ENCODE measurements at places on chromosomes 5 and 9.

DNA sequence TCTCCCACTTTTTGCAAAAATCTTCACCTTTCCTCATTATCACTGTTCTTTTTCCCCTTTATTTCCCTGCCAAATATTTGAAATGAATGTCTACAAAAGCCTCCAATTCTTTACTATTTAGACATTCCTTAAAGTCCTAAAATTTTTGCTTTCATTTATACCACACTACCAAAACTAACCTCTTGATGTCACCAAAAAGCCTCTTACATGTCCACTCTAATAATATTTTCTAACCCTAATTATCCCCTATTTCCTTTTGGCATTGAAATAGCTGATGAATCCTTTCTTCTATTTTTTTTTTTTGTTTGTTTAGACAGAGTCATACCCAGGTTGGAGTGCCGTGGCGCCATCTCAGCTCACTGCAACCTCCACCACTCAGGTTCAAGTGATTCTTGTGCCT lies 32.3 kb upstream of the NRG2 start:
- DNase-seq = no peak

DNA sequence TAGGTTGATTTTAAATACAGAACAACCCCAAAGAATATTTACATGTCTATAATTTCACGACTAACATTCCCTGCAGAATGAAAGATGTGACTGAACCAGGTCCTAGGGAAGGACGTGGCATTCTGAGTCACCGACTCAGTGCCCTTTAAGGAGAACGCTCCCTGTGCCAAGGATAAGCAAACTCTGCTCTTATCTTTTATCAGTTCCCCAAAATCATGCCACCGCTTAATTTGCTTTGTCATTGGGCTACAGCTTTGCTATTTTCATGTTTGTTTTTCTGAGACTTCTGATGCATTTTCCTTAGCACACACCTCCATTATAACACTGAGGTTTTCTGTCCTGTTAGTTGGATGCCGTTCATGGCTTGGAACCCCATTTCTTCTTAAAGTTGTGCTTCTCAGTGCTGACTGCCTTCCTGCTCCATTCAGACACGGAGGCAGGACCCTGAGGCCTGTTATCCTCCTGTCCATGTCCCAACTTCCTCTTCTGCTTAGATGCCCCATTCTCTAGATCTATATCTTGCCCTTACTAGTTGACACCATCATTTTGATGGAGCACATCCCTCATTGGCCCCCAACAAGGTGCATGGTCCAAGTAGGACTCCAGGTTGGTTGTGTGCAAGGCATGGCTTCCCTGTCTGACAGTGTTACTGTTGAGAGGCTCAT lies 11.2 kb upstream of the SEMA4D start:
- peak; percentile 59 for DNase-seq

- no peak for DNase-seq
Measured at GRCh38 chr9:112541685-112542084, 55.1 kb downstream of the KIAA1958 start.

- DNase-seq = no peak
Measured at GRCh38 chr5:76556511-76557221, 66.5 kb downstream of the F2RL2 start.

DNA sequence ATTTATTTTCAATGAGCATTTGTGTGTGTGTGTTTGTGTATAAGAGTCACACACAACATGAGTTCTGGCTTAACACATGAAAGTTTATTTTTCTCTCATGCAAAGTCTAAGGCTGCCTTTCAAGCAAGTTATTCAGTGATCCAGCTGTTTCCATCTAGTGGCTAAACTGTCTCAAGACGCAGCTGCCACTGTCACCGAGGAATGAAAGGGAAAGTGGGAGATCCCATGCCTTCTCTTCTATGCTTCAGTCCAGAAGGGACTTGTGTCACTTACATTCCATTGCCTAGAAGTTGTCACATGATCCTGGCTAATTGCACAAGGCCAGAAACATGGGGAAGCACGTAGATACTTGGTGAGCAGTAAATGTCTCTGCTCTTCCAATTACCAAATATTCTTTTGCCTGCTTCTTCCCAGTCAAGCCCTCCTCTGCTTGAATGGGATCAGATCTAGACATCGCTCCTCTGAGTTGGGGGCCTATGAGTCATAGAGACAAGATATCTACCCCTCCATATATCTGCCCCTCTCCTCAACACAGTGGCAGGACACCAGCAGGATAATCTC lies 30.4 kb upstream of the SLIT3 start:
- DNase-seq = no peak

- no peak for DNase-seq
Measured at GRCh38 chr5:6861036-6861435, 147.8 kb downstream of the TENT4A start.

Measured in CD14-positive monocyte (primary cell).